ENCODE measurements at places on chromosomes 12 and 14. TPM values are rescaled to one million over a fixed set of nuclear protein-coding genes. Genes with fewer than 3 reads are reported as not detected.

ALG10B gene
- polyA plus RNA-seq, result 1.6 TPM

PDE3A gene
- polyA plus RNA-seq, result 12.8 TPM

ST8SIA1 gene
- polyA plus RNA-seq, result 0.77 TPM

GPR135 gene
- 0.86 TPM for polyA plus RNA-seq

AQP2 gene
- polyA plus RNA-seq, result 0.71 TPM

TMEM229B gene
- polyA plus RNA-seq, result 25.6 TPM

SRRM4 gene
- polyA plus RNA-seq, result 0.05 TPM

DNA sequence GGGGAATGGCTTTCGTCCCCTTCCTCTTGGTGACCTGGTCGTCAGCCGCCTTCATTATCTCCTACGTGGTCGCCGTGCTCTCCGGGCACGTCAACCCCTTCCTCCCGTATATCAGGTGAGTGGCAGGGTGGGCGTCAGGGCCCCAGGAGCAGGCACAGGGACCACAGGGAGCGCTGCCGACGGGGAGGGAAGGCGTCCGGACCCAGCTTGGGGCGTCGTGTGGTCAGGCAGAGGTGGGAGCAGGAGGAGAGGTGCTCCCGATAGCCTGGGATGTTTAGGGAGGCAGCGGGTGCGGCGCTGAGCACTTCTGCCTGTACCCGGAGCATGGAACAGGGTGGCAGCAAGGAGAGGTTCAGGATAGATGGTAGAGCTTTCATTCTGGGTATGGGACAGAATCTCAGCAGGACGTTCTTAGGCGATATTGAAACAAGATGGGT, 444 bp downstream of the DRAM1 start:
- no peaks in the 10 kb centered on the region for H3K4me1 ChIP-seq
- H3K4me3 ChIP-seq, result peak overlapping the region; percentile 89
- H3K36me3 ChIP-seq, result no peaks in the 10 kb centered on the region
- peak overlapping the region; percentile 93 for H3K27ac ChIP-seq

- H3K27me3 ChIP-seq, result no peaks in the 10 kb centered on the region
- H3K27ac ChIP-seq, result no peak overlapping the region
- no peak overlapping the region for H3K4me3 ChIP-seq
- H3K4me1 ChIP-seq, result no peaks in the 10 kb centered on the region
- no peaks in the 10 kb centered on the region for H3K36me3 ChIP-seq
- DNase-seq, result no peak
Observed at GRCh38 chr12:131473741-131474709, 236.9 kb upstream of the SFSWAP start.

DNA sequence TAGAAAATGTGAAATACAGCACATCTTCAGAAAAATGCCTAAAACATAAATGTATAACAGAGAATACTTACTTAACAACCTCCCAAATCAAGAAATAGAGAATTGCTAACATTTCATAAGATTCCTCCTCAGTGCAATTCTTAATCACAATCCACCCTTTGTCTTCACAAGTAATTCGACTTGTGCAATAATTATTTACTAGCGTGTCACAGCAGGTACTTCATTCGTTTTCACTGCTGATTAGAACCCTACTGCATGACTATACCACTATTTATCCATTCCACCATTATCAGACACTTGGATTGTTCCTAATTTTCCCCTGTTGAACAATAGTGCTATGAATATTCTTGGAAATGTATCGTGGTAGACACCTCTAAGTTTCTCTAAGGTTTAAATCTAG, 64.9 kb upstream of the BBS10 start:
- H3K27ac ChIP-seq, result no peak overlapping the region
- H3K4me3 ChIP-seq, result no peak overlapping the region
- no peaks in the 10 kb centered on the region for H3K4me1 ChIP-seq
- no peak for DNase-seq

GRCh38 chr12:31736472-31736871, 7.7 kb upstream of the AMN1 start:
- H3K27me3 ChIP-seq, result no peaks in the 10 kb centered on the region
- H3K4me1 ChIP-seq, result peaks cover 15% of the 10 kb centered on the region
- H3K36me3 ChIP-seq, result no peaks in the 10 kb centered on the region
- DNase-seq, result peak; percentile 58

DNA sequence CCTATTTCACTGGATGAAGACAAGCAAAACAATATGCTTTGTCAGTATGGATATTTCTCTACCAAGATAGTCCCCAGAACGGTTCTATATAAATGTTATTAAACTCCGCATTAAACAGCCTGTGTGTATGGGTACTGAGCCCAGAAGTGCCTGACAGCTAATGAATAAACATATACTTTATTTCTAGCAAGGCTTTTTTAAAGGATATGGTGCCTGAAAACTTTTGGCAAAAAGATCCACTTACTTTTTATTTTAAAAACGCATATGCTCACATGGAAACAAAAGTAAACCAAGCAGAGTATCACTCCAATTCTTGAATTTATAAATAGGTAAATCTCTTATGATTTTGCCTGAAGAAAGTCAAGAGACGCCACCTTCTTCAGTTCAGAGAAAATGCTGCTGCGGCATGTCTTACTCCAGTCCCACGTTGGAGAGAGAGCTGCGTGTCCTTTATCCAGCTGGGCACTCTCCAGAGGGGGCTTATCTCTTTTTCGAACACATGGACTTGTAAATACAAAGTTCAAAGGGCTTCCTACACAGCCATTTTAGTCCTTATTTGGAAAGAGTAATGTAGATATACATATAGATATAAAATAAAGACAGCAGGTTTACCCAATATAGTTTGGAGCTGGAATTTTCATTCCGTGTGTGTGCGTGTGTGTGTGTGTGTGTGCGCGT, 264.2 kb downstream of the ADAMTS20 start:
- no peak overlapping the region for H3K4me3 ChIP-seq
- H3K4me1 ChIP-seq, result peaks cover 19% of the 10 kb centered on the region
- H3K27ac ChIP-seq, result peak overlapping the region; percentile 80

DNA sequence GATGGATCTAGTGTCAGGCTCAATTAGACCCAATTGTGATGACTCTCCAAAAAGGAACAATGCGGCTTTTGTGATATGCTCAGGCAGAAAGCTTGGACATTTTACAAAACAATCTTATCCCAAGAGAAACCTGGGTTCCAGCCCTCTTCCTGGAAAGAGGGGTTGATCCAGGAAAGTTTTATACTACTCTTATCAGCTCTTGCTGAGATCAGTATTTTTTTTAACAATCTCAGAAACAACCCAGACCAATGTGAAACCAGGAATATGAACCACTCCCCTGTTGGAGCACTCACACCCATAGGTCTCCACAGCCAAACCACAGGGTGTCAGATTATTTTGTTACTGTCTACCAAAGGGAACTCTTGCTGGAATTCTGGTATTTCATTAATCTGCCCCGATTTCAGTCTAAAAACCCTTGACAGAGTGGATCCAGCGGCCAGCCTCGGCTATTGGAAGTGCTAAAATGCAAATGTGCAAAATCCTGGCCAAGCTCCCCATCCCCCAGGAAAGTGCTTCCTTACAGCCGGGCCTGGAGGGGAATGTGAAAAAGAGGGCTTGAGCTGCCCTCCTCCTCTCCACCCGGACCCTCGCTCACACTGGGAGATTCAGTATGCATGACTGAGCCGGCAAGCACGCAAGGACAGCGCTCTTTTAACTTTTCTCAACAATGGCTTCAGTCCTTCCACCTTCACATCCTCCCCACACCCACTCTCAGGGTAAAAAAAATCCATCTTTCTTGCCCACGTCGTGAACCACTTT, 4.0 kb downstream of the FBXL14 start:
- no peak overlapping the region for H3K4me3 ChIP-seq
- no peaks in the 10 kb centered on the region for H3K36me3 ChIP-seq
- H3K27me3 ChIP-seq, result no peaks in the 10 kb centered on the region
- peaks cover 48% of the 10 kb centered on the region for H3K4me1 ChIP-seq
- no peak for DNase-seq

DNA sequence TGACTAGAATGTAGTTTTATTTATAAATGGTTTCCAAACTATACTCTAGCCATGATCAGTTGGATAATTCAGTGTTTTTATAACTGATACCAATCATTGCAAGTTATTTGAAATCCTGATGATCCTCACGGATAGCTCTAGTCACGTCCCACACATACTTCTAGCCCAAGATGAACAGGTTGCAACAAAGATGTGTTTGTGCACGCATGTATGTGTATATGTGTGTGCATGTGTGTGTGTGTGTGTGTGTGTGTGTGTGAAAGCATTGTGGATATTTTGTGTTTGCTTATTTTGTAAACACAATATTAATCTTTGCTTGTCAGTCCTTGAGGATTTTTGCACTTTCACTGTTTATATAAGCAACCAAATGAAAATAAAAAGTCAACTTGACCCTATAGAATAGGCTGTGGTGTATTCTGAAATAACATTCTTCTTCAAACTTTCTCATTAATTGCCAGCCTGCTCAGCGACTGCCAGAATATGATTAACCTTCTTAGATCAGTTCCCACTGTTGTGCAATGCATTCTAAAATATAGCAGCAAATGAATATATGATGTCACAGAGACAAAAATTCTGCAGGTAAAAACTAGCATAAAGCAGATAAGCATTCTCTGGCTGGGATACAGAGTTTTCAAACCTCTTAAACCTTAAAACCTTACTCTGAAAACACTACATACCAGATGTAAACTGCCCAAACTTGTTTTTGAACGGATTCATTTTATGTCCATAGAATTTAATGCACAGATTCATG, 48.8 kb upstream of the HIF1A start:
- H3K27me3 ChIP-seq, result no peaks in the 10 kb centered on the region
- no peak overlapping the region for H3K4me3 ChIP-seq
- no peaks in the 10 kb centered on the region for H3K36me3 ChIP-seq
- no peaks in the 10 kb centered on the region for H3K4me1 ChIP-seq
- DNase-seq, result no peak
- no peak overlapping the region for H3K27ac ChIP-seq

DNA sequence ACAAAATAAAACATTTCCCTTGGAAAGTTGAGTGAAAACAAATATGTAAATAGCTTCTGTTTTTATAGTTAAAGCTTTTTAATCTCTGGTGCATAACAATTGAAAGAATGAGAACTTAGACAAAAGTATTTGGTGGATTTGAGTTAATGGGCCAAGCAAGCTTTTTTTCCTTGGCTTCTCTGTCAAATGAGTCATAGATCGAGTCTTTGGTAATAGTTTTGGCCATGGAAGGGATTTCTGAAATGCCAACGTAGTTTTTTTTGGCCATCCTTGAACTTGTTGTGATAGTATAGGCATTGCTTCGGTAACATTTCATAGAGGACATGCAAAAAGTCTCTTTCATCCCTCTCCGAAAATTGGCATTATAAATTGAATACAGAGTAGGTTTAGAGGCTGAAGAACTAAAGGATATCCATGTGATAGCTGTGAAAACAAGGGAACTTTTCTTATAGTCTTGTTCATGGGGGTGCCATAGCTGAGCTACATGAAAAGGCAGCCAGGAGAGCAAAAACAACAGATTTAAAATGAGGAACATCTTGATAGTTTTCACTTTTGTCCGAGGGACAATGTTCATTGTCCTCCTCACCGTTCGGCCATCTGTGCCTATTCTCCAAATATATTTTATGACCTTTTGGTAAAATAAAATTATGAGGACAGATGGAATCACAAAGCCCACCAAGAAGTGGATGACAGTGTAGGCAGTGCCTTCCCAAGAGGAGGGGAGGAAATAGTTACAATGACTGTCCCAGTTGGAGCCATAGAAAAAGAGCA, 34.7 kb downstream of the GPR19 start:
- no peak overlapping the region for H3K27ac ChIP-seq
- no peak for DNase-seq
- no peaks in the 10 kb centered on the region for H3K36me3 ChIP-seq
- no peaks in the 10 kb centered on the region for H3K4me1 ChIP-seq
- no peak overlapping the region for H3K4me3 ChIP-seq
- no peaks in the 10 kb centered on the region for H3K27me3 ChIP-seq

DNA sequence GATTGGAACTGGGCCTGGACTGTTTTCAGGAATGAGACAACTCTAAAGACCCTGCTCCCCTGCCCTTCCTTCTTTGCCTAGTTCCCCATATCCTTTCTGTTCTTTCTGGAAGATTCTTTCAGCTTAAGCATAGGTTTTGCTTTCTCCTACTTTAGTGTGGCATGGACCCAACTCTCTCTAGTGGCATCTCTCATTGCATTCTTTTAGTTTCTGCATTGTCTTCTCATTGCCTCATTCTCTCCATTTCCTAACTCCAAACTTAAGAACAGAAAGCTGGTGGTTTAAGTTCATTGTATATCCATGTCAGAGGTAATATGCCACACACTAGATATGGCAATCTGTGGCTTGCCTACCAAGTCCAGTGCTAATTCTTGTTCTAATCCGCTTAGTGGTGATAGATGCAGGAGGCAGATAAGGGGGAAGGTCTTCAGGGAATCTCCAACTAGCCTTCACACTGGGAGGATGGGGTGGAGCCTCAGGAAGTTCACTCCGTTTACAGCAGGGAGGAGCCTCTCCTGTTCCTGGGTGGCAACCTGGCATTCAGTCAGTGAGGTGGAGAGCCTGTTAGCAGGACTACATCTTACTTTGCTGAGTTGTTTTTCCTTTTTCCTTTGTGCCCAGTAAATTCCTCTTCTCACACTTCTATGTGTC, 165.1 kb upstream of the LMNTD1 start:
- H3K4me3 ChIP-seq, result no peak overlapping the region
- no peak for DNase-seq
- H3K4me1 ChIP-seq, result no peaks in the 10 kb centered on the region
- H3K27ac ChIP-seq, result no peak overlapping the region

DNA sequence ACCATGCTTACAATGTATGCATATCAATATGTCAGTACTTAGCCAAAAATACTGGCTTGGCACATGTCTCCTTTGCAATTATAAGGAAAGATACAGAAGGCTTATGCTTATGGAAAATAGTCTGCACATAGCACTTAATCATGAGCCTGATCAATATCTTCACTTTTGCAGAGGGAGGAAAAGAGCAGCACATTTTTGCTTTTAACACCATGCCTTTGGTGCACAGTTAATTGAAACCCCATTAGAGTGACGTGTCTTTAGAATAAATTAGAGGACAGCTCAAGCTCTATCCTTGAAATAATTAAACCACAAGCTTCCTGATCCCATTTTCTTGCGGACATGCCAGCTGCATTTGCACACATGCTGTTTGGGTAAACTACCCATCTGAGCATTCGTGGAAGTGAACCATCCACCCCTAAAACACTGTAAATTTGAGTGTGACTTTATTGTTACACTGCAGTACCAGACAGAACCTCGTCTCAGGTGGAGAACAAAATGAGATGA, 839.9 kb upstream of the MGAT4C start:
- H3K4me1 ChIP-seq, result no peaks in the 10 kb centered on the region
- no peak overlapping the region for H3K4me3 ChIP-seq
- H3K36me3 ChIP-seq, result no peaks in the 10 kb centered on the region
- no peak overlapping the region for H3K27ac ChIP-seq

DNA sequence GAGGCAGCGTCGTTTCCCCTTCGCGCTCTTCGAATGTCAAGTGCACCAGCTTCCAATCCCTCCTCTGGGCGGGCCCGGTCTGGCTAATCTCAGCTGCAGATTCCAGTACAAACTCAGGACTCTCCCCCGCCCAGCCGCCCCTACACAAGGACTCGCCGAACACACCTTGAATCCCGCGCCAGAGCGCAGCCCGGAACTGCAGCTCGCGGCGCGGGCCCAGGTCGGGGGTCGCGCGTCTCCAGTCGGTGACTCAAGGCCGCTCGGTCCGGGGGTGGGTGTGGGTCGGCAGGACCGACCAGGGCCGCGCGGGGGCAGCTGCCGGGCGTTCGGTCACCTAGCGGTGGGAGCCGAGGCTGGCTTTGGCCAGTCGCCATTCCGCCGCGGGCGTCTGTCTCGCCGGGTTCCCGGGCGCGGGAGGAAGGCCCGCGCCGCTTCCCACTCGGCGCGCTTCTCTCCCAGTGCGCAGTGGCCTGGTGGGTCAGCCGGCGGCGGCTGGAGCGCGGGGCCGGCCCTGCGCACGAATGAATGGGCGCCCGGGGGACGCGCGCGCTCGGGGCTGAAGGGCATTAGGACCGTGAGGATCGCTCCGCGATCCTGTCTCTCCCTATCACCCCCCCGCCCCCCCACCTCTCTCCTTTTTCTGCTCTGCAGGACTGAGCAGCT, at the start of gene GALNT16:
Gene GALNT16, plus strand, starts transcription at position 632 of the 663 bp plus-strand sequence. CDS start 133 bp downstream, outside the sequence.
- H3K27ac ChIP-seq, result no peak within 1 kb of the TSS
- H3K4me3 ChIP-seq, result peak within 1 kb of the TSS; percentile 90
- H3K4me1 ChIP-seq, result peaks cover 11% of the 10 kb centered on the region
- peak; percentile 63 for DNase-seq
